ENCODE measurements at places on chromosomes 16 and 17.

GRCh38 chr17:38320482-38320881 lies 23.3 kb downstream of the GPR179 start:
- no peak for DNase-seq

- DNase-seq, result peak; percentile 64
Observed at GRCh38 chr17:80720610-80721577, 176.3 kb downstream of the RPTOR start.

GRCh38 chr17:71024172-71024571 lies 854.8 kb downstream of the KCNJ2 start:
- no peak for DNase-seq

DNA sequence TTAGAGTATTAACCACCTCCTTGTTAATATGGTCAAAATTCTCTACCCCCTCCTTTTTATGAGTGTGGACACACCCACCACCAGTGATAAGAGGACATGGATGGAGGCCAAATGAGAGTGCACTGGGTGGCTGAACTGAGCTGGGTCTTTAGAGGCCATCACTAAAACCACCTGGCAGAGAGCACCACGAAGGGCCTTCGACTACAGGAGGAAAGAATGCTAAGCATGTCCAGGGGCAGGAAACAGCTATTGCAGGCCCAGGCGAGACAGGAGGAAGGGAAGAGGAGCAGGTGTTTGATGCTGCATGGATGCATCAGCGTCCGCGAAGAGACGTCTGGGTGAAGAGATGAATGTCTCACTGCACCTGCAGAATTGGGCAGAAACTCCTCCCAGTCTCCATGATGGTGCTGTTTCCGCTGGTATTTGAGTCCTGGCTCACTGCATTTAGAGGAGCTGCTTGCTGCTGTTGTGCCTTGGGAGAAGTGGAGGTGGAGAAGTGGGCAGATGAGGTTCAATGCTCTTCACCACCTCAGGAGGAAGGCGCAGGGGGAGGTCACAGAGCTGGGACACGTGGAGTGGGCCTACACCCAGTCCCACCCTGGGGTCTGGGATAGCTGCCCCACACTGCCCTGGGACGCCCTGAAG lies 33.2 kb downstream of the SPHK1 start:
- no peak for DNase-seq

- DNase-seq, result no peak
Observed at GRCh38 chr16:55506083-55506482, 2.8 kb upstream of the LPCAT2 start.

DNA sequence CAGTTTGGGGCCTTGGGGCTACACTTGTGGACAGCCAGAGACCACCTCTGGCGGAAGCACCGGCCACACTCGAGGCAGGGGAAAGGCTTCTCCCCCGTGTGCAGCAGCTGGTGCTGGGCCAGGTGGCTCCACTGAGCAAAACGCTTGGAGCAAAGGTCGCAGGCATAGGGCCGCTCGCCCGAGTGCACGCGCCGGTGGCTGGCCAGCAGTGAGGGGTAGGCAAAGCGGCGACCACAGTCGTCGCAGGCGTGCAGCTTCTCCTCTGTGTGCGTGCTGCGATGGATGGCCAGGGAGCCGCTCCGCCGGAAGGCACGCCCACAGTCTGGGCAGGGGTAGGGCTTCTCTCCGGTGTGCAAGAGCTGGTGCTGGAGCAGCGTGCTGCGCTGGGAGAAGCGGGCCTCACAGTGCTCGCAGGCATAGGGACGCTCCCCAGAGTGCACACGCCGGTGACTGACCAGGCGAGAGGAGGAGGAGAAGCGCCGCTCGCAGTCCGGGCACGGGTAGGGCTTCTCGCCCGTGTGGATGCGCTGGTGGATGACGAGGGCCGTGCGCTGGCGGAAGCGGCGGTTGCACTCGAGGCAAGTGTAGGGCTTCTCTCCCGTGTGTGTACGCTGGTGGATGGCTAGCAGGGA lies 5.8 kb downstream of the ZNF689 start:
- DNase-seq, result no peak

DNA sequence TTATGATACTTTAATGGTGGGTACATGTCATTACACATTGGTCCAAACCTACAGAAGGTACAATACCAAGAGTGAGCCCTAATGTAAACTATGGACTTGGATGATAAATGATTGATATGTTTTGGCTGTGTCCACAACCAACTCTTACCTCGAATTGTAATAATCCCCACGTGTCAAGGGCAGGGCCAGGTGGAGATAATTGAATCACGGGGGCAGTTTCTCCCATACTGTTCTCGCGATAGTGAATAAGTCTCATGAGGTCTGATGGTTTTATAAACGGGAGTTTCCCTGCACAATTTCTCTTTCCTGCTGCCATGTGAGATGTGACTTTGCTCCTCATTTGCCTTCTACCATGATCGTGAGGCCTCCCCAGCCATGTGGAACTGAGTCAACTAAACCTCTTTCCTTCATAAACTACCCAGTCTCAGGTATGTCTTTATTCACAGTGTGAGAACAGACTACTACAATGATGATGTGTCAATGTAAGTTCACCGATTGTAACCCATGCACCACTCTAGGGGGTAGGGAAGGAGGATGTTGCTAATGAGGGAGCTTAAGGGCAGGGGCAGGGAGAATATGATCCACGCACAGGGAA lies 7.0 kb upstream of the METTL22 start:
- no peak for DNase-seq

DNA sequence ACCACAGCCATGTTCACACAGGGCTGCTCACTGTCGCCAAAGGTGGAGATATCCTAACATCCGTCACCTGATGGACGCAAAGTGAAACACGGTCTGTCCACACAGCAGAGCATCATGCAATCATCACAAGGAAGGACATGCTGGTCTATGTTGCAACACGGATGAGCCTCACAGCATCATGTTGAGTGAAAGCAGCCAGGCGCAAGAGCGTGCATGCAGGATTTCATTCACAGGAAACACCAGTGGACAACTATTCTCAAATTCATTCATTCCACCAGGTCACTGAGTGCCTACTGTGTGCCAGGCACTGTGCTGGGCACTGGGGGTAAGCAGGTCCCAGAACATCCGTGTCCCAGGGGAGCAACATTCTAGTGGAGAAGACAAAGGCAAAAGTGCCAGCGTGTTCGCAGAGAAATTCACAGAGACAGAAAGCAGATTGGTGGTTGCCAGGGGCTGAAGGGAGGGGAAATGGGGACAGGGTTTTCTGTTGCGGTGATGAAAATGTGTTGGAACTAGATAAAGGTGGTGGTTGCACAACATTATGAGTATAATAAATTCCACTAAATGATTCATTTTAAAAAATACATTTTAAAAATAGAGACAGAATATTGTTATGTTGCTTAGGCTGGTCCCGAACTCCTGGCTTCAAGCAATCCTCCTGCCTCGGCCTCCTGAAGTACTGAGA lies 22.7 kb upstream of the KCNJ12 start:
- DNase-seq, result no peak

DNA sequence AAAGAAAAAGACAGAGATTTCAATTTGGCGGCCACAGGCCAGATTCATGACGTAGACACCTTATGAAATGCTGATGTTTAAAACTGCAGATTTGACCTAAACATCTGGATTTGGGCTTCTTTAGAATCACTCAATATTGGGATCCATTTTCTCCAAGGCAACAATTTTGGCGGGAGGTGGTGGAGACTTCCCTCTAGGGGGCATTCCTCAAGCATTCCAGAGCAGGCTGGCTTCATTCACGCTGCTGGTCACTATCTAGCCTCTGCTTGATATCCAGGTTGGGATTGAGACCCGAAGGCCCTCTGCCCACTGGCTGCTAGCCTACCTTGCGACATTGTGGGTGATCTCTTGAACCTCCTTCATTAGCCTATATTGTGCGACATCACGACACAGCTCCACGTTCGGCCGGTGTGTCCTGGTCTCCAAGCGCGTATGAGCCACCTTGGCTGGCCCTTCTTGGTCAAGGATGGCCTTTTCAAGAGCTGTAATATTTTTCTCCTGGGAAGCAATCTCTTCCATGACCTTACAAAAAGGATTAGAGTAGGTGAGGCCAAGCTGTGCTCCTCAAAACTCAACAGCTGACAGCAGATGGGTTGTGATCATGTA lies 24.5 kb downstream of the FBXO39 start:
- no peak for DNase-seq

GRCh38 chr17:31491376-31492131 lies 100.1 kb downstream of the RAB11FIP4 start:
- DNase-seq, result no peak

DNA sequence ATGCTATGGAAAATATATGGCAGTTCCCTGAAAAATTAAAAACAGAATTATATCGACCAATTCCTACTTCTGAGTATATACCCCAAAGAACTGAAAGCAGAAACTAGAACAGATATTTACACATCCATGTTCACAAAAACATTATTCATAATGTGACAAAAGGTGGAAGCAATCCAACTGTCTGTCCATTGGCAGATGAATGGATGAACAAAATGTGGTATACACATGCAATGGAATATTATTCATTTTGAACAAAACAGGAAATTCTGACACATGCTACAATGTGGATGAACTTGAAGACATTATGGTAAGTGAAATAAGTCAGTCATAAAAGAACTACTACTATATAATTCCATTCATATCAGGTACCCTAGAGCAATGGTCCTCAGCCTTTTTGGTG lies 263.5 kb upstream of the AXIN2 start:
- DNase-seq, result no peak

- peak; percentile 31 for DNase-seq
Observed at GRCh38 chr17:44362949-44363612, 572 bp downstream of the FAM171A2 start.

DNA sequence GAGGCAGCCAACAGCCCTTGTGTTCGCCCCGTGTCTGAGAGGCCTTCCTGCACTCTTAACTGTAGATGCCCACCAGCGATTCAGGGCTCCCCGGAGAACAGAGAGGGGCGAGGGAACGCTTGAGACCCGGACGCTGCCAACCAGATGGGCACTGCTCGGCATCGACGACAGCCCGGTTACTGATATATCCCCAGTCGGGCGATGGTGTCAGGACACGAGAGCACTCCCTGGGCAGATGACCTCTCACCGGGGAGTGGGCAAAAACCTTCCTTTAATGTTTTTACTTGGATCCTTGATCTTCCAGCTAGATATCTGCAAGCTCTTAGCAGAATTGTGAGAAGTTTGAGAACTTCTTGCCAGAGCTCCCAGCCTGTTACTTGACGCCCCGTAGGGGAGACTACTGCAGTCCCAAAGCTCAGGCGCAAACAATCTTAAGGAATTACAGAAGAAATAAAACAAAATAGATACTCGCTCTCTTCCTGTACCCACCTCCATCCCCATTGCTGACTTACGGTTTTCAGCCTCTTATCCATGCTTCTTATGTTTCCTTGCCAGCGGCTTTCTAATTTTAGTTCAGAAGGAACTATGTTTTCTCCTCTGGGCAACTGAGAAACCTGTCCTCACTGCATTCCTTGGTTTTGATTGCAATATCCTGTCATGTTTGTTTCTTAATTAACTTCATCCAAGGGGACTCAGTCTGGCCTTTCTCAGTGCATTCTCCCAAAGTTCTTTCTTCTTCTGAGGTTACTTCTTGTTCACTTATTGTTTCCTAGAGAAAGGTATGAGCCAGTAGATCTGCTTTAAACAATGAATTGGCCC lies 845 bp downstream of the SP2 start:
- DNase-seq, result no peak

DNA sequence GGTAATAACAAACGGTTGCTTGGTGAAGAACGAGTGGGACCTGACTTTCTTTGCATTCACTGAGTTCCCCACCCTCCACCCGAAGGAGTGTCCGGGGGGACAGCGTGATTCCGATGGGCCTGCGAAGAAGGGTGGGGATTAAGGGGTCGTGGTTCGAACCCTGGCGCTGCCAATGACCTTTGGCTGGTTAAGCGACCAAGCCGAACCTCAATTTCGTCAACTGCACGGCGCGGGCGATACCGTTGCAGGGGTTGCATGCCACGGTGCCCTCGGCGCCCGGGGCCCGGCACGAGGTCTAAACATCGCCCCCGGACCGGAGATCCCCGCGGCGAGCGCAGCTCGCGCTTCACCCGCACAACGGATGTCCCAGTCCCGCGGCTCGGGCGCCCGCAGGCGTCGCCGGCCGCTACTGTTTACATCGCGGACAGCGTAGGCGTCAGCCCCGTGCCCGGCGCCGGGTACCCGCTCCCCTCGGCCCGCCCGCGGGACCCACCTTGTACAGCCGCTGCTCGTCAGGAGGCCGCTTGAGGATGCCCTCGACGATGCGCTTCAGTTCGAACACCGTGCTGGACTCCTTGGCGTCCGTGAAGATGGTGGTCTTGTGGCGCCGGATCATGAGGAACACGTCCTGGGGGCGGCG lies 460 bp downstream of the ELOB start:
- DNase-seq, result peak; percentile 37

DNA sequence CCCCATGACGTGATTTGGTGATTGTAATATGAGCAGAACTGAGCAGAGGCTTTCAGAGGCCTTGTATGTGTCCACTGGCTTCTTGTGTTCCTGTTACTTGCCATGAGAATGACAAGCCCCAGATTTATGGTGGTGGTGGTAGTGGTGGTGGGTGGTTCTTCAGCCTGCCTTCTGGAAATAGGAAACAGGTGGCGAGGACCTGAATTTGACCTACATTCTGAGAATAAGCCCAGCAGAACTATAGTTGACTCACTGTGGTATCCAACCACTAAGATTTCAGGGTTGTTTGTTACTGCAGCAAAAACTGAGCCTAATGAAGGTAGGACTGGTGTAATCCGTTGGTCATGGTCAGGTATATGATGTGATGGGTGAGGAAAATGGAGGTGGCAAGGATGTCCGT lies 93.0 kb downstream of the SHISA9 start:
- DNase-seq, result no peak

DNA sequence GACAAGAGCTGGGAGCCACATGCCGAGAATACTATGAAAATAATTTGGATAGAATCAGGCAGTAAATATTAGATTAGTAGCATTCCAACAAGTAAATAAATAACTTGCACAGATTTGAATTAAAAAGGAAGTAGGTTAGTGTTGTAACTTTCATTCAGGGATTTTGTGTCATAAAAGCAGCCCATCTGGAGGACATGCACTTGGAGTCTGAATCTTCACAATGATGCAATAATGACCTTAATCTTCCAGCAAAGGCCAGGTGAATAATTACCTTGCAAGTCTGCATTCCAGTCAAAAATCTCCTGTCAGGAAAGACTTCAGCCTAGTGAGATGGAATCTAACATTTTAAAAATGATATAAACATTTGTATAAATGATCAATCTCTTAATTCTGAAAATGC lies 518.1 kb downstream of the KCNJ2 start:
- no peak for DNase-seq

DNA sequence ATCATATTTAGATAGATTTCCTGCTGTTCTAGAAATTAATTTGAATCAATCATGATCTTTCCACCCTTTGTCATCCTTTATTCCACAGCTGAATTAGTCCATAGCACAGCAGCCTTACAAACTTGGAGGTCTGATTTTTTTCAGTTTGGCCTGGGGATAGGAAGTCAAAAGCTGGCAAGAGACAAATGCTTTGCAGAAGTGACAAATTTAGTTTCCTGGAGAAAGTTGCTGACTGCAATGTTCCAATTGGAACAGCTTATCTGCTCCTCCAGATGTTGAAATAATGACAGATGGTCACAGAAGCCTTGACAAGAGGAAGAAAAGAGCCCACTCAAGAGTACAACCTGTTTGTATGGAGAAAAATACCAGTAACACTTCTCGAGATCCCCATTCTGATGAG lies 1276.1 kb upstream of the CDH8 start:
- no peak for DNase-seq

GRCh38 chr16:71426069-71426879 lies 15.6 kb downstream of the TLE7 start:
- DNase-seq, result no peak

- no peak for DNase-seq
Observed at GRCh38 chr16:14017886-14018285, 53.2 kb upstream of the MRTFB start.

- DNase-seq, result no peak
Observed at GRCh38 chr16:67055712-67056487, 27.0 kb downstream of the CBFB start.

- no peak for DNase-seq
Observed at GRCh38 chr16:48602356-48603014, 7.5 kb downstream of the N4BP1 start.
